ENCODE measurements at places on chromosomes 2 and 18.
A peak's percentile ranks its signal among the peaks of the same experiment; 100 is the strongest.

DNA sequence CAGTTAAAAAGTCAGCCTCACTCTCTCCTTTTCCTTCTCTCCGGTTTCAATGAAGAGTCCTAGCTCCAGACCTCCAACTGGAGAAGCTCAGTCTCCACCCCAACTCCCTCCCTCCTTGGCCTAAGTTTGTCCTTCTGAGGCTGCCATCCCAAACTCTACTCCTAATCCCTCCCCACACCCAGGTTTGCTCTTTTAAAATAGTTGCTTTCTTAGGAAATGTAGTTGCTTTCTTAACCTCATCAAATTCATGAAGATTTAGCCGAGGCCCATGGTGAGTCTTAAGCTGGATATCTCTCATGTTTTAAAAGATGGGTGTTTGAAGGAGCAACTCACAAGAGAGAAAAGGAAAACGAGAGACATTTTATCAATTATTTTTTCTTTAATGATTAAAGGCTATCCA lies 937 bp upstream of the LANCL1 start:
- DNase-seq, result peak; percentile 10

DNA sequence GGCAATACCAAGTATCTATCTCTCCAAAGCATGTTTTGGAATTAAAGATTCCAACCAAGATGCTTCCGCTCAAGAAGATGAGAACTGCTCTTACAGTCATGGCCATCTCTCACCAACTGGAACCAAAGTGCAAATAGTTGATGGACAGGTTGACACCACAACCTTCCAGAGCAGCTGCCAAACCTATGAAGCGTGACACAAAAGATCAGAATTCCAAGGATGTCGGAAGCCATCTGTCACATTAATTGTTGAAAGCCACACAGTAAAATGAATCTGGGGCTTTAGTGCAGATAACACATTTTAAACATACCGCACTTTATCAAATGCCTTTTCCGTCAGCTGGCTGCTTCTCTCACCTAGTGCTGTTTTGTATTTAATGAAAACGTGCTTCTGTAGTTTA lies 195.7 kb downstream of the CDH20 start:
- no peak for DNase-seq

DNA sequence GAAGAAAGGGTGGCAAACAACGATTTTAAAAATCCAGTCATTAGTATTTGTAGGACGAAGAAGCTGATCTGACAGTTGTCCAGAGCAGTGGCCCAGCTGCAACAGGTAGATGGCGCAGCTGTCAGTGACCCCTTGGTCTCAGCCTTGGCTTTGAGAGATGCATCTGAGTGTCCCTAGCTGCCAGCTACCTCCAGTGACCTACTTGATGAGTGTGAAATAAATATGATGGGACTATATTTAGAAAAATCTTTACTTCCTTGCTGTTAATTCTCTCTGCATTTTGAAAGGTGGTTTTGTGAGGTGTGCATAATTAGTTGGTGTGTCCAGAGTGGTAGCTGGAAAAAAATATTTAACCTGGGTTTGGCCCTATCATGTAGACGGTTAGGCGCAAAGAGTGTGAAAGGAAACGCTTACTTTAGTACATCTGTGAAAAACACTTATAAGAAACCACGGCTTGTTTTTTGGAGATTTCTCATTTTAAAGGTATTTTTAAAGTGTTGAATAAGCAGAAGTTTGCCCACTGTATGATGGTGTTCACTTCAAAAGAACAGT lies 963 bp downstream of the INPP1 start:
- no peak for DNase-seq

- no peak for DNase-seq
Measured at GRCh38 chr2:230873661-230874401, 9.1 kb downstream of the ITM2C start.

GRCh38 chr18:67933271-67933670 lies 416.8 kb upstream of the DSEL start:
- no peak for DNase-seq

GRCh38 chr2:129062146-129062912 lies 743.7 kb upstream of the HS6ST1 start:
- no peak for DNase-seq

DNA sequence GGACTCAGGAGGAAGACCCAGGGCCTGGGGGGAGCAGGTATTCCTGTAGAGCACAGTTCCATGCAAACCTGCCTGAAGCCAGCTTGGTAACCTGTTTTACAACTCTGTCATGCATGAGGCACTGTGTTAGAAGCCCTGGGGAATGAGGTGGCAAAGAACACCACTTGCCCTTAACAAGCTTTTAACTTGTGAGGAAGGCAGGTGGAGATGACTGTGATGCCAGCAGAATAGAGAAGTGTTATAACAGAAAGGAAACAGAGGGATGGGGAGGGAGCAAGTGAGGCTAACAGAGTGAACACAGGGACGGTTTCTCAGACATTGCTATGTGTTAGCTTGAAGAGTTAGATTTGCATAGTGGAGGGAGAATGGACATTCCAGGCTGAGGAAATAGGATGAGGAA lies 11.5 kb upstream of the IL1A start:
- no peak for DNase-seq

GRCh38 chr2:70094171-70094977 lies 7.1 kb downstream of the PCBP1 start:
- DNase-seq, result no peak

GRCh38 chr2:47293976-47294375 lies 109.0 kb upstream of the MSH2 start:
- no peak for DNase-seq

DNA sequence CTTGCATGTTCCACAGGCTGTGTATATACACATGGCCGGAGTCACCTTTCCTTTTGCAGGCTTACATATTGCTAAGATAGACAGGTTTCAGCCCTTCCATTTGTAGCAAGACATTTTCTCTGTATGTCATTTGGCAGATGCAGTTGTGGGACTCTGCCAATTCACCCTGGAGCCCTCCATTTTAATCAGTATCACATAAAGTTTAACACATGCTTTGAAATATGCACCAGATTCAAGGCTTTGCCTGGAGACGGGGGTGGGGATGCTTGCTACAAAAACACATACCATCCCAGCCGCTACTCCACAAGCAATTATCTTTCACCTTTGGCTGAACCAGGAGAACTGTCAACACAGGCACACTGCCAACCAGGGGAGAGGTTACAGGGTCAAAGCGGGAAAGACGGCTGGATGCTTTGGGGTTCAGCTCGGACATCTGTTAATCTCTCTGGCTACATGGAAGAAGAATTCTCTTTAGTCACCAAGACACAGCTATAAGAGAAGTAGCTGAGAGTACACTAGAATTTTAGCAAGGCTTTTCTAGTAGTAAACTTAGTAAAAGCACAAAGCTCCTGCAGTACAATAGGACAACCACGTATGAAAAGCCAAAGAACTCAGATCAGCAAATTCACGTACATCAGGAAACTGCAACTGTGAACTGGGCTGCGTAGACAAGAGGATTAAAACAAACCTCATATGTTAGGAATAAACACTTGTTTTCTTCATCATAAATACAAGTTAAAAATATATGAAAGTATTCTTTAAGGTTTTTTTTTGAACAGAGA lies 130.9 kb downstream of the EXOC6B start:
- peak; percentile 64 for DNase-seq

DNA sequence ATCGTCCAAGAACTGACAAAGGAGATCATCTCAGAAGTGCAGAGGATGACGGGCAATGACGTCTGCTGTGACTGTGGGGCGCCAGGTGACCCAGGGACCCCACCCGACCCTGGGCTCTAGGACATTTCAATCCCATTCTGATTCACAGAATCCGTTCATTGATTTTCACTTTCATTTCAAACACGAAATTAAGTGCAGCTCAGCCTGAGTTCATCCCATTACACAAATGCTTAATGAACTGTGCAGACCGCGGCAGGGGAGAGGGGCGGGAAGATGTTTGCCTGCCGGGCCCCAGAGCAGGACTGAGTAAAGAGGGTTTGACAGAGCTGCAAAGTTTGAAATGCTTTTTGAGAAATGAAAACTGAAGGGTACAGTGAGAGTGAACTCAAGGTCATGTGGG lies 67.1 kb downstream of the ITGB1BP1 start:
- DNase-seq, result no peak

GRCh38 chr2:232345251-232345650 lies 33.3 kb upstream of the ALPP start:
- no peak for DNase-seq

- DNase-seq, result no peak
Measured at GRCh38 chr2:135997380-135997779, 12.0 kb upstream of the DARS1 start.

GRCh38 chr2:105261061-105261460 lies 19.5 kb downstream of the GPR45 start:
- DNase-seq, result peak; percentile 88

GRCh38 chr2:47594656-47595055 lies 188.3 kb upstream of the MSH6 start:
- no peak for DNase-seq

DNA sequence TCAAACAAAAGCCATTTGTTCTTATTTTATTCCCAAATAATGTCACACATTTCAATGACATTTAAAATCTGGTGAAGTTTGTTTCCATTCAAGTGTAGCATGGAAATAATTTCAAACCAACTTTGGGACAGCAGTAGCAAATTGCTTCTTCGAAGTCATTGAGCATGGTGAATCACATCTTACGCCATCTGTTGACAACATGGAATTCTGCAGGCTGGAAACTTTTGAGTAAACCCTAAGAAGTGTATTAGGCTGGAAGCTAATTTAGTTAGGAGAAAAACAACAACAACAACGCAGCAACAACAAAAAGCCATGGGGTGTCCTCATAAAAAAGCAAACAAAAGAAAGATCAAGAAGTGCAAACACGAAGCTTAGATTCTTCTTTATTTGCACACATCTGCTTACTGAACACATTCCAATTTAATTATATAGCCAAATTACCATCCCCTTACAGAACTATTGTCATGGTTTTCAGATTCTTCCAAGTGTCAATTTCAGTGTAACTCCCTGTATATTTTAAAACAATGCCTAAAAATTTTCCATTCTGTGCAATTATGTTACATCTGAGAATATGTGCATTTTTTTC lies 659.0 kb upstream of the CDH7 start:
- DNase-seq, result no peak

GRCh38 chr2:239731998-239732665 lies 293.0 kb downstream of the NDUFA10 start:
- no peak for DNase-seq

DNA sequence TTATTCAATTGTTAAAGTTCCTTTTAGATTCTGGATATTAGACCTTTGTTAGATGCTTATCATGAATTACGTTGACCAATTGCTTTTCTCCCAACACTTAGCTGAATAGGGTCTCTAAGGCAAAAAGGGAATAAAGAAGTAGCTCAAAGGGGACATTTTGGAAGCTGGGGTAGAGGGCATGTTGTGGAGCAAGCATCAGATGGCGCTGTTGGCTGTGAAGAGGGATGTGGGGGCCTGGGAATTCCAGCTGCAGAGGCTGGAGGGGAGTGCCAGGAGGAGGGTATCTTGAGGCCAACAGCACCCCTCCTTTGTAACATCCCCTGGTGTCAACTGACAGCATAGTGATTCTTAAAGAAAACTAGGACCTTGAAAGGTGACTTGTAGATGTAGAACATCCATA lies 198.2 kb downstream of the ADCYAP1 start:
- DNase-seq, result no peak

DNA sequence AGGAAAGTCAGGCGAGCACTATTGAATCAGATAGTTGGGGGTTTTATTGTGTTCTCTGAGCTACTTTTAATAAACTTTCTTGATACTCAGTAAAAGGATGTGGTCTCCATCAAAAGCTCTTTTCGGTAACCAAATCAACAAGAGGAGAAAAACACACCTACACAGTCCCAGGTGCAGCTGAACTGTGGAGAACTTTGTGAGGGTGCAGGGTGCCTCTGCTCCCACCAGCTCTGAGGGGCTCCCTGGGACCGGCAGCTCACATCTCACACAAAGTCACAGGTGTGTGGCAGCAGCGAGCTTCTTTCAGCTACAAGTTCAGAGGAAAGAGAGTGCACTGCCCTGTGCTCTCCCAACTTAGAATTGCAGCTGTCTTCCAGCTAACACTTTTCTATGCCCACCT lies 650.4 kb downstream of the RNF144A start:
- no peak for DNase-seq

- no peak for DNase-seq
Measured at GRCh38 chr18:45291621-45292615, 323.4 kb upstream of the SLC14A2 start.

- no peak for DNase-seq
Measured at GRCh38 chr2:132779206-132779721, 109.3 kb upstream of the LYPD1 start.

- DNase-seq, result no peak
Measured at GRCh38 chr2:239575931-239576445, 175.2 kb upstream of the HDAC4 start.

GRCh38 chr2:117692001-117692763 lies 122.3 kb upstream of the DDX18 start:
- DNase-seq, result no peak

- no peak for DNase-seq
Measured at GRCh38 chr2:190179754-190180312, 117.3 kb upstream of the MSTN start.

DNA sequence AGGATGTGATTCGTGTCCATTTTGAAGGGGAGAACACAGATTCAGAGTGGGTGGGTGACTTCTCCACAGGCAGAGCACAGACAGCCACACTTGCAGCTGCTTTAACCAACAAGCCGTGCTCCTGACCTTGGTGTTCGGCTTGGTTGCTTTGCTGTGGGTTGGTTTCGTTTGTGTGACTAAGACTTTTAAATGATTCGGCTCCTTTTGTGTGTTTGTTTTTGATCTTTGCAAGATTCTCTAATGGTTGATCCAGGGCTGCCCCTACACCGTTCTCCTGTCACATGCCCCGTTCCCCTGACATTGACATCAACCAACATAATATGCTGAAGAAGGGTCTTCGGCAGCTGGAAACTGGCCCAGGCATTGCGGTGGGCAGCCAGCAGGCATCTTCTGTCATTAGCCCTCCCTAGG lies 95.9 kb upstream of the MBOAT2 start:
- DNase-seq, result no peak

DNA sequence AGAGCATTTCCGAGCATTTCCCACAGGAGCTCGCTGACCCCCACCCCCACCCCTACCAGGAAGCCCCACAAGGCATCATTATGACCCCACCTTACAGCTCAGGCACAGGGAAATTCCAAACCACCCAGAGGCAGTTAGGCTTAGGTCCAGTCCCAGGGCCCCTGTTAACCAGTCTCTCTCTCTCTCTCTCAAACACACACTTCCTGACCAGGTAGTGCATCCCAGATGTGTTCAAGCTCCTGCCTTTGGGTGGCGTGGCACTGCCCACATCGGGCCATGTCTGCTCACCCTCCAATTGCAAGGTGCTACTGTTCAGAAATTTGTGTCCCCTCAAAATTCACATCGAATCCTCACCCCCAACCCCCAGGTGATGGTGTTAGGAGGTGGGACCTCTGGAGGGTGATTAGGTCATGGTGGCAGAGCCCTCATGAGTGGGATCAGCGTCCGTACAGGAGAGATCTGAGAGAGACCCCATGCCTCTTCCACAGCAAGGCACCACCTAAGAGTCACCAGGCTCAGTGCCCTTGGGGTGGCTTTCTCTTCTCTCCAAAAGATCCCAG lies 8.8 kb downstream of the COPS9 start:
- DNase-seq, result no peak

All from AG04449 (cell line).